Fibroblast of skin of left biceps (primary cell): ENCODE measurements at places on chromosomes 1 and 21.
A peak's percentile ranks its signal among the peaks of the same experiment; 100 is the strongest.

DNA sequence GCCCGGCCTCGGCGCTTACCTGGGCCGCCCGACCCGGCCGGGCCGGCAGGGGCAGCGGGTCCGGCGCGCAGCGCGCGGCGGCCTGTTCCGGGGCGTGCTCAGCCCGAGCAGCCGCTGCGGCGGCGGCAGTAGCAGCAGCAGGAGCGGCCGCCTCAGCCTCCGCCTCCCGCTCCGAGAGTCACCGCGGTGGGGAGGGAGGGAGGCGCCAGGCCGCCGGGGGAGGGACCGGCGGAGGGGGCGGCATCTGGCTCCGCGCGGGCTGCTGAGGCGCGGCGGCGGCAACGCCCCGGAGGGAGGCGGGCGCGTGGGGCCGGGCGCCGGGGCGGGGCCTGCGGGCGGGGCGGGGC lies at the start of gene CTNNBIP1:
Gene CTNNBIP1 (minus strand): TSS at position 194 of the 347 bp plus-strand sequence. CDS start 38,205 bp downstream, outside the sequence.
- no peak for DNase-seq

- DNase-seq: no peak
These were observed 32.5 kb upstream of the SARS1 start for GRCh38 chr1:109181085-109181806.

GRCh38 chr1:2948001-2948750 lies 73.1 kb upstream of the ACTRT2 start:
- no peak for DNase-seq

DNA sequence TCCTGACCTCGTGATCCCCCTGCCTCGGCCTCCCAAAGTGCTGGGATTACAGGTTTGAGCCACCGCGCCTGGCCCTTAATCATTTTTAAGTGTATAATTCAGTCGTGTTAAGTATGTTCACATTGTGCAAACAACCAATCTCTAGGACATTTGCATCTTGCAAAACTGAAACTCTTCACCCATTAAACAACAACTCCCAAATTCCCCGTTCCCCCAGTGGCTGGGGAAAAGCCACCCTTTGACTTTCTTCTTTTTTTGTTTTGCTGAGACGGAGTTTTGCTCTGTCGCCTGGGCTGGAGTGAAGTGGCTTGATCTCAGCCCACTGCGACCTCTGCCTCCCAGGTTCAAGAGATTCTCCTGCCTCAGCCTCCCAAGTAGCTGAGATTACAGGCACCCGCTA lies 6.5 kb upstream of the THEMIS2 start:
- DNase-seq: no peak

GRCh38 chr1:166884040-166884642 lies 8.1 kb upstream of the TADA1 start:
- no peak for DNase-seq

DNA sequence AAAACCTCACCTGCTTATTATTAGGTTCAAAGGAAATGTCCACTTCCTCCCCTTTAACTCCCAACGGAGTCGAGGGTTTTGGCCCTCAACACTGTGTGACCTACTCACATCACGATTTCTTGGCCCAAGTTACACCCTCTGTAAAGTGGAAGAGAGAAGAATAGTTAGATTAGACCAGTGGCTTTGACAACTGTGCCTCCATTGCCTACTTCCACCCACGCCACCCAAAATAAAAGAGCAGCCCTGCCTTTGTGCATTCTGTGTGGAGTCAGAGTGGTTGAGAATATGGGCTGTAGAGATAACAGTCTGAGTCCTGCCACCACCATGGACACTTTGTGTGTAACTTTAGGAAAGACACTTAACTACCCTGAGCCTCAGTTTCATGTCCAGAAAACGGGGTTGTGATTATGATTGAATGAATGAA lies 4.1 kb upstream of the HDGF start:
- DNase-seq: no peak

- no peak for DNase-seq
These were observed 203.8 kb upstream of the POU3F1 start for GRCh38 chr1:38250356-38250755.

GRCh38 chr1:85677656-85678055 lies 30.6 kb downstream of the ZNHIT6 start:
- no peak for DNase-seq

DNA sequence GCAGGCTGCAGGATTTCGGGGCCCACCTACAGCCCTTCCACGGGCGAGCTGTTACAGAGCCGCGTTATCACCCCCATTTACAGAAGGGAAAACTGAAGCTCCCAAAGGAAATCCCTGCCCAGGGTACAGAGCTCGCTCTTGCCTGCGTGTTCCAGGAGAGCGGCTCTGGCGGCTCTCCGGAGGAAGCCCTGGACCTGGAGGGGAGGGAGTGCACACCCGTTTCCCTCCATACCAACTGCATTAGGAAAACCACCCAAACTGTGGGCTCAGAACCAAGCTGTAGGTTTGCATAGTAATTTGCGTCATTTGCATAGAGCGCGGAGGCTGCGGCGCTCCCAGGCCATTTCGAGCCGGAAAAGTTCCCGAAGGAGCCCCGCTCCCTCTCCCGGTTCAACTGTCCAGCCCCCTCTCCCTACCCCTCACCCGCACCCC lies 24.7 kb upstream of the ADGRB2 start:
- DNase-seq: peak; percentile 49

- DNase-seq: no peak
These were observed 12.6 kb upstream of the SAMD11 start for GRCh38 chr1:910881-911721.
